Stimulated activated CD8-positive, alpha-beta memory T cell treated with anti-CD3 and anti-CD28 coated beads, Interleukin-7, amount 100 ng/mL, for 1 hour (primary cell): ENCODE measurements at places on chromosomes 6 and 20.

- DNase-seq, result no peak
Observed at GRCh38 chr20:48818481-48818987, 9.3 kb downstream of the PREX1 start.

GRCh38 chr20:11966186-11966585, 48.5 kb downstream of the BTBD3 start:
- DNase-seq, result no peak

DNA sequence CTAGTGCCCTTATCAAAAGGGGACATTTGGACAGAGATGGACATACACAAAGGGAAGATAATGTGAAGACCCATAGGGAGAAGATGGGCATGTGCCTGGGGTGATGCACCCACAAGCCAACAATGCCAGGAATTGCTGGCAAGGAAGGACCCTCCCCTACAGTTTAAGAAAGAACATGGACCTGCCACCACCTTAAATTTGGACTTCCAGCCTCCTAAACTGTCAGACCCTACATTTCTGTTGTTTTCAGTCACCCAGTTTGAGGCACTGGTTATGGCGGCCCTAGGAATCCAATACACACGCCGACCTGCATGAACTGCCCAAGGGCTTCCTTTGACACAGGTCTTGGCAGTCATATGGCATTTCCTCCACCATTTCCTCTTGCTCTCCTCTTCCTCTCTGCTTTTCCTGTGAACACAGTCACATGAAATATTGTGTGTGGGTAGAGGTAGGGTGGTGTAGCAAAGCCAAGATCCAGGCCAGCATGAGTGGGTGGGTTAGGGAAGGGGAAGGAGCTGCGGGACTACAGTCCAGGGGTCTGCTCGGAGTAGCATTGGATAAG, 115.6 kb downstream of the ZDHHC14 start:
- DNase-seq, result no peak

- DNase-seq, result no peak
Observed at GRCh38 chr6:1757131-1757530, 147.4 kb downstream of the FOXC1 start.

DNA sequence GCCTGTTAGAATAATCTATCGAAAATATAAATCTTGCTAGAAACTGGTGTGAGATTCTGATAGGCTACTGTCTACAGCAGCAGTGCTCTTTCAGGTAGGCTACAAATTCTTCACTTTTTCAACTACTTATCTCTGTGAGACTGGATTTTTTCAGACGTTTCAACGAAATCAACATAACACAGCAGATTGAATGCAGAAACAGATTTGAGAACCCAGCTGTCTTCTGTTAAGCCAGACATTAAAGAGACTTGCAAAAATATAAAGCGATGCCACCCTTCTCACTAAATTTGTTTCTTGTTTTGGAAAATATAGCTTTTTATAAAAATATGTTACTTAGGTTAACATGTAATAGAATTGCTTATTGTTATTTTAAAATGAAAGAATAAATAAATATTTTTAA, 140.6 kb upstream of the PHACTR1 start:
- DNase-seq, result no peak

- DNase-seq, result no peak
Observed at GRCh38 chr6:79832723-79833122, 114.6 kb downstream of the ELOVL4 start.

GRCh38 chr6:46400898-46401297, 90.4 kb downstream of the RCAN2 start:
- DNase-seq, result no peak

DNA sequence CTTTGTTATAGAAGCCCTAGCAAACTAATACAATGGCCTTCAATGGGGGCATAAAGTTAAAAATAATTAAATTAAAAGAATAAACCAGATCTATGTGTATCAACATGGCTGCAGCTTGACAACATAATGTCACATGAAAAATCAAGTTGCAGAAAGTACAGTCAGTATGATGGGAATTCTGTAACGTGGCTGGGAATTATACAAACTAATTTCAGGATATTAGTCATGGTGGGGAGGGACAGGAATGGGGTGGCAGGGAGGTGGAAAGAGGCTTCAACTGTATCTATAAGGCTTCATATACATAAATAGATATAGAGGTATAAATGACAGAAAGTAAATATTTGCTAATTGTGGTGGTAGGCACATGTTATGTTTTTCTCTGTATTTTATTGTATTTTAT, 107.1 kb downstream of the UNC5CL start:
- DNase-seq, result no peak

GRCh38 chr20:35828434-35828833, 56.6 kb downstream of the PHF20 start:
- DNase-seq, result no peak

DNA sequence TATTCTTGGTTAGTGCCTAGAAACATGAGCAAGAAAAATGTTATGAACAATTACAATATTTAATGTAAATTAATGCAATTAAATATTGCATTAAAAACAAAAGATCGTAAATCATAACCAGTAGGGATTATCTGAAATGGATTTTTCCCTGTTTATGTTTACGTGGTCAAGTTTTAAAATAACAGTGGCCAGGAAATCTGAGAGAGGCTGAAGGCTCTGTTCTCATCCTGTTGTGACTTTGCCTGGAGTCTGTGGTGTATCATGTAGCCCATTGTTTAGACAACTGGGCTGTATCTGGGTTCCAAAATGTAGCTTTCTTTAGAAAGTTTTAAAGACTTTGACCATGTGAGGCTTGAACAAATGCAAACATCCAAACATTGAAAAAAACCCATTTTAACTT, 2.4 kb downstream of the MYO6 start:
- DNase-seq, result no peak

DNA sequence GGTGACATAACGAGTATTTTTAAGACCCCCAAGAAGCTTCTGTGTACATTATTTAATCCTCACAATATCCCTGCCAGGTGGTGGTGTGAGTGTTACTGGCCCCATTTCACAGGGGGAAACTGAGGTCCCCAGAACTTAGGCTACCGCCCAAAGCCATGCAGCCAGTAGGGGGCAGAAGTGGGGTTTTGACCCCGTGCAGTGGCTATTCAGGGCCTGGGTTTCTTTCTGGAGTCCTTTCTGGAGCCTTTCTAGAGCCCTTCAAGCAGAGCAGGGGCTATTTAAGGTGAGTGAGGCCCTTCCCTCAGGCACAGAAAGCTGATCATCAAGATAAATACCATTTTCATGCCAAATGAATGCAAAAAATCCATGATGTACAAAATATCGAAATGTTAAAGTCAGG, 59.0 kb downstream of the CTCFL start:
- no peak for DNase-seq

DNA sequence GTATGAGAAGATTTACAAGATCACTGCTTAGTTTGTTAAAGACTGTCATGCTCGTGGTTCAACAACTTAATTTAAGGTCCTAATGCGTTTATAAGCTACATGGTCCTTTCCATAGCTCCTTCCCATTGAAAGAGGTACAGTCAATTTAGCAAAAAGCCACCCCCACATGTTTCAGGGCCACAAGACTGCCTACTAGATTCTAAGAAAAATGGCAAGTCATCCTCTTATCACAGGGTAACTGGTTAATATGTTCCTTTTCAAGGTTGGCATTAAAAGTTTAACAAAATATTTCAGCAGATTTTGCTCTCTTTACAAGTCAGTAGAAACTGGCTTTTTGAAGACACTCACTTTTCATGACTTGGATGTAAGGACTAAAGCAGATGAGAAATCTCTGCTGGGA, 15.7 kb downstream of the GSTA3 start:
- DNase-seq, result no peak

DNA sequence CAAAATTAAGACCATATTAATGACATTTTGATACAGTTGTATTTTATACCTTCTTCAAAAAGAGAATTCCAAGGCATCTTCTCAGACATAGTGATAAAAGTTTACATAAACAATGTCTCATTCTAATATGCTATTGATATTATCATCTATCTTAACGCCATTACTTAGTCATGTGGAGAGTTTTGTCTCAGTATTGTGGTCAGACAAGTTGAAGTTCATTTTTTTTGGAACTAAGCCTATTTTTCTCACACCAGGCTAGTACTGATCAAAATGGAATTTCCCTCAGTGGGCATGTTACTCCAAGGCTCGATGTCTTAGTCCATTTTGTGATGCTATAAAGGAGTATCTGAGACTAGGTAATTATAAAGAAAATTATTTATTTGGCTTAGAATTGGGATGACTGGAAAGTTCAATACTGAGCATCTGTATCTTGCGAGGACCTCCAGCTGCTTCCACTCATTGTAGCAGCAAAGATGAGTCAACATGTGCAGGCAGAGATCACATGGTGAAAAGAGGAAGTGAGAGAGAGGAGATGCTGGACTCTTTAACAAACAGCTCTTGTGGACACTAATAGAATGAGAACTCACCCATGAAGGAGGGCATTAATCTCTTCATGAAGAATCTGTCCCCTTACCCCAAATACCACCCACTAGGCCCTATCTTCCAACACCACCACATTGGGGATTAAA, 825.5 kb upstream of the MANEA start:
- no peak for DNase-seq

GRCh38 chr6:101058296-101058695, 177.2 kb upstream of the ASCC3 start:
- DNase-seq, result no peak

GRCh38 chr20:17679941-17680835, 1.9 kb downstream of the RRBP1 start:
- DNase-seq, result no peak
